ENCODE measurements at places on chromosomes 4 and X.

DNA sequence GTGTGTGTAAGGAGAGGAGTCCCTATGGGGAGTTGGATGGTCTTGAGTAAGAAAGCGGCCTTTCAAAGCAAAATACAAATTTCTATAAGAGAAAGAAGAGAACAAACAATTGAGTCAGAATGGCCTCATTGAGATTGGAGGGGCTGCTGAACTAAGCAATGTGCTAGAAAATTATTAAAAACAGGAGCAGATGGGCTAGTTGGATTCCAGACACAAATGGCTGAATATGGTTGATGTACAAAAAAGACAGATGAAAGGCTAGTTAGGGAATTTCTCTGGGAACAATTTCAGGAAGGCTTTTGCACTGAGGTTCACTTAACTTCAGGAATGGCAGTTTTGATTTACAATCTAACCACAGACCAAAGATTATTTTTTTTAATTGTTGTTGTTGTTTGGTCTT, 1806.8 kb upstream of the TENM3 start:
- DNase-seq: no peak

- DNase-seq: no peak
These were observed 174.0 kb upstream of the TLL1 start for GRCh38 chr4:165699055-165699454.

DNA sequence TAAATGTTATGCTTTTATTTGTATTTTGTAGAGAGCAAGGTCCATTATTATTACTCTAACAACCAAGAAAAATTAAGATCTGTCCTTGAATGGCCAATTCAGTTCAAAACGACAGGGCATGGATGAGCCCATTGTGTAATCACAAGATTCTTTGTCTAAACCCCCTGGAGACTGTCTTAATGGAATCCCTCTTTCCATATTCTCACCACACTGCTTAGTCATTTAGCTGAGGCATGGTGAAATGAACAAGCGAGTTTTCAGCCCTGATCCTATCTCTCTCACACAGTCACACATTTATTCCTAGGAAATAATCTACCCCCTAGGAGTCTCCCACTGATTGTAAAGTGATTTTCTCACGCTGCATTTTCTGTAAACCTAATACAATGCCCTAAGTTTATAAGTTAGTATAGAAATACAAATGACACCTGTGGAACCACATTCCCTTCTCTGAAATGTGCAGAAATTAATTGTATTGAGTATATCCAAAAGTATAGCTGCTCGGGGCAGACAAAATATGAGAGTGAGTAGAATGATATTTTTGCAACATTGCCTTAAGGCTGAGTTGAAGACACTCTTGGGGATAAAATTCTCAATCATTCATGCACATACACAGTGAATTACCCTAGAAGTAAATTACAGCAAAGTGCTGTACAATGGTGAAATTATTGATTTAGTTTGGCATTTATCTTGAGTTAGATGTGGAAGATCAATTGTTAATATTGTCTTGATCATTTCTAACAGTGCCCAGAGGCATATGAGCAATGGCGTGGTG, 119.7 kb upstream of the PCDH7 start:
- DNase-seq: no peak

DNA sequence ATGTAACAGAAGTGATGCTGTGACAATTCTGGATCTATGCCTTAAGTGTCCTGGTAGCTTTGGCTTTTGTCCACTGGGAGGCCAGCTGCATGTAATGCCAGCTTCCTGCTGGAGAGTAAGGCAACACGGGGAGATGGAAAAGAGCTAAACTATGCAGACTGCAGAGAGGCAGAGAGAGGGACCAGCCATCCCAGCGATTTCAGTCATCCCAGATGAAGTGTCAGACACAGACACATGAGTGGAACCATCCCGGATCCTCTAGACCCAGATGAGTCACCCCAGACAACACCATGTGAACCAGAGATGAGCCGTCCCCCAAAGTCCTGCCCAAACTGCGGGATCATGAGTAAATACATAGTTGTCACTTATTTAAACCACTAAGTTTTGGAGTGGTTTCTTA, 14.6 kb downstream of the SRPX start:
- no peak for DNase-seq

DNA sequence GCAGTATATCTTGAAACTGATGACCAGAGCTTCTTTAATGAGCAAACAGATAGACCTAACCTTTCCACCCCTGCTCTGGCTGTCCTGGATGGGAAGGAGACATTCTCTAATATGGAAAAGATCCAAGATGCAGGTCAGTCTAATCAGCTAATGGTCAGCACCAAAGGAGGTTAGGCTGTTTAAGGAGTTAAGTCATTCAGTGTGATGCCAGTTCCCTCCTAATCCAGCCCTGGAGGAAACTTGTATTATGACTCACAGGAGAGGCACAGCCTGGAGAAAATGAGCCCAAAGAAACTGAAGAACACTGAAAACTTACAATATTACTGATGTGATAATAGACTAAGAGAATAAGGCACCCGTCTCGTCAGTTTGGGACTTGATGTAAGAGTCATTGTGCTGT, 323.0 kb downstream of the HNRNPD start:
- no peak for DNase-seq

- DNase-seq: no peak
These were observed 14.7 kb upstream of the GSX2 start for GRCh38 chr4:54085284-54085683.

DNA sequence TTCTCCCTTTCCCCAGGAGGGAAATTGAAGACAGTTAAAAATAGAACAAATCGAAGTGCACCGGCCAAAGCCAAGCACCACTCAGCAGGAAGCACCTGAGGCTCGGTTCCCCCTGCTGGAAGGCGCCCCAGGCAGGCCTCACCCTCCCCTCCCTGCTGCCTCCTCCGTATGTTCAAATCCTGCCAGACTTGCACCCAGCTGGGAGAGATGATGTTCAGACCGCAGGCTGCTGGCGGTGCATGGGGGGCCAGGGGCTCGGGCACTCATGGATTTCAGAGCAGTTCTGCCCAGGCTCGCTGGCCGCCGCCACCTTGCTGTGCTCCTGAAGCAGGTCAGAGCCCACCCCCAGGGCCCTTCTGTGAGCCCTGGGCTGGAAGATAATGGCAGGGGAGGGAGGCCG, 91.4 kb downstream of the DCTD start:
- no peak for DNase-seq

GRCh38 chrX:38560776-38561125, 591 bp upstream of the TSPAN7 start:
- no peak for DNase-seq

GRCh38 chrX:129771266-129771995, 8.3 kb upstream of the SASH3 start:
- no peak for DNase-seq

- DNase-seq: no peak
These were observed at the start of gene ITGB1BP2 for GRCh38 chrX:71301195-71301924. ITGB1BP2 (plus strand) TSS chrX:71301750; CDS start chrX:71301807, 57 bp downstream.

DNA sequence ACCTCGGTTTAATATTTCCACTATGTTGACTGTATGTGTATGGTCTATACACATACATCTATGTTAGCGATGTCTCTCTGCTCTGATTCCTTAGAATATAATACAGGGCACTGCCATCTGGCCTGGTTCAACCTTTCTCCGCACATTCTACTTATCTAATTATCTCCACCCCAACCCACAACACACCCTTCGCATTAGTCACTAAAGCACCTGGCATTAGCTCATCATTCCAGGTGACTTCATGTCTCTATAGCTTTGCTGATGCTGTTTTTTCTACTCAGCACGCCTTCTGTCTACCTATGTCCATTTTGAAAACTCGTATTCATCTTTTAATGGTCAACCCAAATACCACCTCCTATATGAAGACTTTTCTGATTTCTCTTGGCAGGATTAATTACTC, 425.2 kb upstream of the RASGEF1B start:
- no peak for DNase-seq

GRCh38 chr4:17138847-17139246, 240.4 kb upstream of the LDB2 start:
- DNase-seq: no peak

DNA sequence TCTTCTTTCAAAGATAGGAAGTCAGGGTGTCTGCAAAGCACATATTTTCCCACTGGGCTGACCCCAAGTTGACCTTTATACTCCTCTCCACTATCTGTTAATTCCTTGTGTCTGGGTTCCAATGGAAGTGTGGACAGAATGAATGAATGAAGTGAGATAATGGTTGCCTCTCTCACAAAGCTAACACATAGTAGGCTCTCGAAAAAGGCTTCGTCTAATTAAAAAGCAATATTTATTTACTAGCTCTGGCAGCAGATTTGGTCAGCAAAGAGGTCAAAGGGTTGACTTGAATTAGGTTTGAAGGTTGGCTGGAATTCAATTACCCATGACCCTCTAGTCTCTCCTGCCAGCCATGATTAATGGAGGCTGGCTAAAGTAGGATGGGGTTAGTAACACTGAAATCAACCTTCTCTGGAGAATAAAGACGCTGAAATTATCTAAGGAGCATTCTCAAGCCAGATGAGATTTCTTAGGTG, 280.3 kb upstream of the KLF3 start:
- no peak for DNase-seq

DNA sequence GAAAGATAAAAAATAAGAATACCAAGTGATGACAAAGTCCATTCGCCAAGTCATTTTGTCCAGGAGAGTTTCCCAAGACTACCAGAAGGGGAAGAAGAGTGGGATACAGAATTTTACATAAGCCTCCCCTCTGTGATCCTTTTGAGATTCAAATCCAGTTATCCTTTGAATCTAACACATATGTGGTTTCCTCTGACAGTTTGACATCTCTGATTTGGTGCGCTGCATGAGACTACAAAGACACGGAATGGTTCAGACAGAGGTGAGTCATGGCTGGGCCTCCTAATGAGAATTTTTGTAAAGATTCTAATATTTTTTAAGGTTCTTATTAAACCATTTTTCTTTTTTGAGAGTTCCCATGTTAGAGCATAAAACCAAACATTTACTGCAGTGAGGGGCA, 38.3 kb downstream of the SLC10A6 start:
- no peak for DNase-seq

GRCh38 chrX:155179346-155179997, 36.8 kb upstream of the VBP1 start:
- no peak for DNase-seq

All from NCI-H1436 treated with DMSO at 0.1 percent for 48 hours (cell line).